Activated T-cell treated with anti-CD3 and anti-CD28 coated beads for 48 hours (primary cell): ENCODE measurements at places on chromosomes 2 and 18.
A peak's percentile ranks its signal among the peaks of the same experiment; 100 is the strongest.

DNA sequence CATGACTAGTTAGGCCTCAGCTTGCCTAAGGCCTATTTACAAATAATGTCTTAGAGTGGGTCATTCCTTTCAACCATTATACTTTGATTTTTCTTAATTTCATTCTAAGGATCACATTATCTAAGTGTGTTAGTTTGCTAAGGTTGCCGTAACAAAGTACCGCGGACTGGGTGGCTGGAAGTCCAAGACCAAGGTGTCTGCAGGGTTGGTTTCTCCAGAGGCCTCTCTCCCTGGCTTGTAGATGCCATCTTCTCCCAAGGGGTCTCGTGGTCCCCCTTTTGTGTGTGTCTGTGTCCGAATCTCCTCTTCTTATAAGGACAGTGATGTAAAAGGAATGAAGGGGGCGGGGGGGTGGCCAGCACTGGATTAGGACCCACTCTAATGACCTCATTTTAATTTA, 18.4 kb upstream of the ITM2C start:
- DNase-seq: no peak

GRCh38 chr2:209834767-209835166, 63.1 kb downstream of the UNC80 start:
- no peak for DNase-seq

- no peak for DNase-seq
These were observed 942.2 kb downstream of the CNTNAP5 start for GRCh38 chr2:124967325-124967724.

GRCh38 chr2:12430407-12431133, 286.2 kb upstream of the TRIB2 start:
- peak; percentile 7 for DNase-seq

DNA sequence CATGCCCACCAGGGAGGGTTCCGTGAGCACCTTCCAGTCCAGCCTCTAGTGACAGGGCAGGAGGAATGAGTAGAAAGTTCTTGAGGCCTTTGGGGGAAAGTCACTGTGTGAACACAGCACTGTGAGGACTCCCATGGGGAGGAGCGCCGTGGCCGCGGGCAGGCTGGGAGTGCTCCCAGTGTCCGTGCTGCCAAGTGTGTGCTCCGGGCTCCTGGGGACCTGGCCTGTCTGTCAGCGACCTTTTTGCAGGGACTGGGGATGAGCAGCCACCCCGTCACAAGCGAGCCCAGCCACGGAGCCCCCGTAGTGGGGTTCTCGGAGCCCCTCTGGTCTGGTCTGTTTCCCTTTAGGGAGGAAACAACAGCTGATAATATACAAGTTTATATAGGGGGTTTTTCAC, 36.8 kb downstream of the PDIA6 start:
- DNase-seq: no peak

GRCh38 chr2:176751314-176752227, 461.0 kb upstream of the HNRNPA3 start:
- no peak for DNase-seq

- DNase-seq: no peak
These were observed 94.6 kb downstream of the LDLRAD4 start for GRCh38 chr18:13313006-13313686.

GRCh38 chr2:172930871-172931255, 144.8 kb upstream of the MAP3K20 start:
- DNase-seq: no peak

DNA sequence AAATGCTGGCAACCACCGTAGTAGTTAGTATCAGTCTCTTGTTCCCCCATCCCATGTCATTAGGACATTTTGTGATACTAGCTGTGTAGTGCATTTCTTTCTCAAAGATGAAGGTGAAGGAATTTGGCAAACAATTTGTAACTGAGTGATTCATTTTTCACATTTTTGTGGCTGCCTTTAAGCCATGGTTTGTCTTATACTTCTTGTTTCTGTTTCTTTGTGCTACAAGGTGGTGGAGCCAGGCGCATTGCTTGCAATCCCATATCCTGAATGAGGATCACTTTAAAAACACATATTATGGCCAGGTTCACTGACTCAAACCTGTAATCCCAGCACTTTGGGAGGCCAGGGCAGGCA, 40.6 kb downstream of the GPD2 start:
- no peak for DNase-seq

- no peak for DNase-seq
These were observed 85.3 kb downstream of the TRAPPC8 start for GRCh38 chr18:31857526-31858106.

GRCh38 chr2:173989160-173989883, 24.1 kb upstream of the SP3 start:
- DNase-seq: no peak

DNA sequence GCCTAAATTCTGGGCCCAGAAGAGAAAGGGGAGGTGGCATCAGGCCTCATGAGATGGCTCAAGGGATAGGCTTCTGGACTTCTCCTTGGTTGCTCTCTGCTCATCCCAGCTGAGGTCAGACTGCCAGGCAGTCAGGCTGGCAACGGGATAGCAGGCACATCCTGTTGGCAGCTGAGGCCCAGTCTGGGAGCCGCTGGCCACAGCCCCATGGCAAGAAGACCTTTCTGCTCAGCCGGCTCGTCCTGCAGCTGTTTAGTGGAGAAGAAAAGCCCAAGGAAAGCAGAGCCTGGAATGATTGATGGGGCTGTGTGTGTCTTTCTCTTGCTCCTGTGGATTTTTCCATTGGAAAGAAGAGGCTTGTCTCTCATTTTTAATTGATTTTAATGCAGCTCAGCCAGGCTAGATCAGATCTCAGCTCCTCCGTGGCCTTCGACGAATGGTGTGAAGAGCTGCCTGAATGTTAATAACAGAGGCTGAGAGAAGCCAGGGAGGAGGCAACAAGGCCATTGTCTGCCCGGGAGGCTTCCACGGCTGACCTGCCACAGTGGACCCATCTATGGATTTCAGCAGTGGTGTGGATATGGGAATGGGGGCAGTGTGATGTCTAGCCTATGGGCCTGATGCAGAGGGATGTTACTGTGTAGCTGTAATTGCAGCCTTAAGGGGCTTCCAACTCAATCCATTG, 99.5 kb downstream of the HS1BP3 start:
- DNase-seq: no peak

GRCh38 chr2:128734521-128735295, 416.0 kb upstream of the HS6ST1 start:
- DNase-seq: no peak

GRCh38 chr2:212384027-212384426, 154.6 kb downstream of the ERBB4 start:
- no peak for DNase-seq

GRCh38 chr18:44783371-44783770, 102.7 kb downstream of the SETBP1 start:
- no peak for DNase-seq

GRCh38 chr2:1713142-1713838, 31.0 kb downstream of the PXDN start:
- no peak for DNase-seq

DNA sequence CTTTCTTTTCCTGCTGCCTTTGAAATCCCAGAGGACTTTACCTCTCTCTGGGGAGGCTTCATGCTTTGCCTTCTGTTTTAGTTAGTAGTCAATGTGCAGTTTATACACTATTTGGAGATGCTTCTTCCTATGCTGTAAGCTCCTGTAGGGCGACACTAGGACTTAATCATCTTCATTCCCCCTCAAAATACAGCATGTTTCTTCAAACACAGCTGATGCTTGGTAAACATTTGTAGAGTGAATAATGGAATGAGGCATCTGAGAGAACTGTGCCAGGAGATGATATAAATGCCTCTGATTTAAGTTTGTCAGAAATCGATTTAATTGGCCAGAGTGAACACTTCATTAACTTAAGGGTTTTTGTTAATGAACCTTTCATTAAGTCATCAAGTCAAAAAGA, 43.4 kb downstream of the LHCGR start:
- DNase-seq: no peak

DNA sequence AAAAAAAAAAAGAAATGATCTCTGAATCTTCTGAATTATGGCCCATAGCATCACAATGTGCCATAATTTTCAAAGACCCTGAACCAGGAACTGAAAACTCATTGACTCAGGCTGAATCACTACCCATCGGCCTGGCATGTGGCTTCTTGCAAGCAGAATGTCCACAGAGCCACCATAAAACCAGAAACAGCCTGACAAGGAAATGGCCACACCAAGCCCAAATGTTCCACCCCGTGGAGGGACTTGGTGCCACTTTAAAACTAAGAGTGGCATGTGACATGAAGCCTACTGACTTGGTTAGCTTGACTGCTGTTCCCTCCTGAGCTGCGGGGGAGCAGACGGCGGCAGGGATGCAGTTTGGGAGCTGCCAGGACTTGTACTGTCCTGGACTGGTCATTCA, 71.2 kb upstream of the RBM44 start:
- no peak for DNase-seq

DNA sequence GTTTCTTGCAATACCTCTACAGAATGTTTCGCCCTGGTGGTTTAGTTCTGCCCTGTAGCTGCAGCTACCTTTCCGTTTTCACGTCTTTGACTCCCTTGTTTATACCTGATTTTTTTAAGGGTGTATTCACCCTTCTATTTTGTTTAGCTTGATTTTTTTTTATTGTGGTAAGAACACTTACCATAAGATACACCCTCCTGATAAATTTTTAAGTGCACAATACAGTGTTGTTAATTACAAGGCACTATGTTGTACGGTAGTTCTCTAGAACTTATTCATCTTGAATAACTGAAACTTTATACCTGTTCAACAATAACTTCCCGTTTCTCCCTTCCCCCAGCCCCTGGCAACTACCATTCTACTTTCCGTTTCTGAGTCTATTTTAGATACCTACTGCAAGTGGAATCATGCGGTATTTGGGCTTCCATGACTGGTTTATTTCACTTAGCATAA, 48.9 kb upstream of the NABP1 start:
- DNase-seq: no peak

DNA sequence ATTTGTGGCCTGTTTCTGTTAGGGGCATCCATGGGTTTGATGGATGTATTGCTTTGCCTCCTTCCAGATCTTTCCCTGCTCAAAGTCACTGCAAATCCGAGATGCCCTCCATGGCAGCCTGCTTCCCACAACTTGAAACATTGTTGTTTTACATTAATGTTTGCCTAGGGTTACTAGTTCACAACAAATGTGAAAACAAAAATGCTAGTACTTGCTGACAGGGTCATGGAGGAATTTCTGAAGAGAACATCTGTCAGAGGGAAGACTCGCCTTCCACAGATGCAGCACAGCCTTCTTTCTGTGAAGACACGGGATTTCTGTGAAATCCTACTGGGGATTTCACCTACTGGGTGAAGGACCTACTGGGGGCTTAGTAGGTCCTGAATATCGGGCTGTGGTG, 260.0 kb upstream of the FN1 start:
- DNase-seq: no peak

- DNase-seq: no peak
These were observed 59.0 kb upstream of the ZBTB7C start for GRCh38 chr18:48468151-48468550.

DNA sequence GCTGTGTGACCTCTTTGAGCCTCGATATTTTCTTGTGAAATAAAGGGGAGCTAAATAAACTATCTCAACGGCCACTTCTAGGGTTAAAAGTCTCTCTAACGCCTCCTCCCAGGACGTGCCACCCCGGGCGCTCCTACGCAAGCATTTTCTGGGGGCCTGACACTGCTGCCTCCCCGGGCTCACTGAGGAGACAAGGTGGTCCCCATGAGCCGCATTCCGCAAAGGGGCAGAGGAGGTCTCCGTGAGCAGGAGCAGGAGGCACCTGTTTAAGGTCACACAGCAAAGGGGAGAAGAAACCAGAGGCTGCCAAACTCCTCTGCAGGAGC, 913 bp upstream of the WNT10A start:
- no peak for DNase-seq

DNA sequence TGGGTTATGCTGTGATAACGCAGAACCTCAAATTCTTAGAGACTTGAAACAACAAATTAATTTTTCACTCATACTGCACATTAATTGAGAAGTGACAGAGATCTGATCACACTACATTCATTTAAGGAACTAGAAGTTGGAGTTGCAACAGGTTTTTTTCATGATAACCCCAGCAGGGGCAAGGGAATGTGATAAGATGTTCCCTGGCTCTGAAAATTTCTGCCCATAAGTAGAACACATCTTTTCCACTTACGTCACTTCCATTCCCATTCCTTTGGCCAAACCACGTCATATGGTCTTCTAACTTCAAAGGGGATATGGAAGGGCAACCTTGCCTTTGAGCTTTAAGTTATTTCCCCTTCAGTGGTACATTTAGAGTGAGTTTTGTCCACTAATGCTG, 29.7 kb upstream of the PSME4 start:
- no peak for DNase-seq

GRCh38 chr18:23033056-23033455, 99.9 kb downstream of the RBBP8 start:
- no peak for DNase-seq

- DNase-seq: no peak
These were observed 73.5 kb downstream of the LIMS1 start for GRCh38 chr2:108607706-108608301.

DNA sequence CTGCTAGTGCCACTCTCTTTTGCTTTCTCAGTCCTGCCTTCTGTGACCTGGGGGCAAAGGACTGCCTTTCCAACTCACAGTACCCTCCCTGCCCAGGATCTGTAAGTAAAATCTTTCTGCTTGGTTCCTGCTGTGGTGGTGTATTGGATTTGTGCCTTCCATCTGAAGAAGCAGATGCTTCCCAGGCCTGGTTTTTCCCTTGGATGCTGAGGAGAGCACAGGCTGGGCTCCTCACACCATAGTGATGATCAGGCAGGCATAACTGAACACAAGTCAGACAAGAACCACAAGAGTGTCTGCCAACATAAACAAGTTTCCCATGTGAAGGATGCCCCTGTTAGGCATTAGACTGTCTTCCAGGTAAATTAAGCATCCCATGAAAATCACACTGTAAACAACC, 121.3 kb upstream of the NRXN1 start:
- no peak for DNase-seq

GRCh38 chr2:158618891-158619490, 162.2 kb downstream of the PKP4 start:
- DNase-seq: no peak

DNA sequence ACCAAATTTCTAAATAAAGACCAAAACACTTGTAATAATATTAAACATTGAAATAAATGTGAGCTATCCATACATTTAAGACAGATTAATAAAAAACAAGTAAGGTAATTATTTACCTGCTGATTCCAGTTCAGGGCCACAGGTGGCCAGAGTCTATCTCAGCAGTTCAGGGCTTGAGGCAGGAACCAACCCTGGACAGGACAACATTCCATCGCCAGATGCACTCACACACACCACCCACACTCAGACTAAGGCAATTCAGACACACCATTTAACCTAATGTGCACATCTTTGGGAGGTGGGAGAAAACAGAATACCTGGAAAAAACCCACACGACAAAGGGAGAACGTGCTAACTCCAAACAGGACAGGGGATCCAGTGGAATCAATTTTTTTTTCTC, 14.1 kb upstream of the WDSUB1 start:
- DNase-seq: no peak
